ENCODE measurements at places on chromosomes 2 and 18.

DNA sequence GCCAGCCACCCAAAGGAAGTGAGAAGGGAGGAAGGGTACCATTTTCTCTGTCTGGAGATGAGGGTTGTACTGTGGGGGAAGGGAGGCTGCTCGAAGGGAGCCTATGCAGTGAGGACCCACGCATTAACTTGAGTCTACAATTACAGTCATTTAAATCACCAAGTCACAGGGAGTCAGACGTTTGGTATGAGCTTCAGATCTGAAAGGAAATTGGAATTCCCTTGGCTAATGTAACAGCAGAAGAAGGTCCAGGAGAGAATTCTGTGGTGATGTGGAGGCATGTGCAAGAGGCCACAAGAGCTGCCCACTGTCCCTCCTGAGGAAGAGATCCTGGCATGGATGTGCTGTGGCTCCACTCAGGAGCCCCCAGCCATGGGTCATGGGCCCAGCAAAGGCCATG lies 22.5 kb downstream of the DAPL1 start:
- no peak for DNase-seq

DNA sequence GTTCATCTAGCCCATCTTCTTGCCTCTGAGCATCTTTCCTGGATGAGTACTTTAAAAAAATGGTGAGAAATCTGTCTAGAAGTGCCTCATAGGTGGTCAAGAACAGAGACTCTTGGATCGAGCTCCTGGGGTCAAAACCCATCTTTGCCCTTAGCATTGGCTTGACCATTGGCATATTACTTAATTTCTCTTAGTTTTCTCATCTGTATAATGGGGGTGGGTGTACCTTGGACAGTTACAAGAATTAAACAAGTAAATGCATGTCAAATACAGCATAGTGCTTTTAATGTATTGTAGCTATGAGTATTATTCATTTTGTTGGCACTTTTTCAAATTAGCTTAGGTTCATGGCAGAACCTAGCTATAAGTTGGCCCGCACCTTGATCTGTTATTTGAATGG lies 36.8 kb downstream of the DHRS9 start:
- DNase-seq, result no peak

- DNase-seq, result no peak
These were observed 9.4 kb upstream of the PRLH start for GRCh38 chr2:237556773-237557632.

- no peak for DNase-seq
These were observed 21.1 kb downstream of the BABAM2 start for GRCh38 chr2:27911458-27912210.
